ENCODE measurements at places on chromosomes 12 and 14.

DNA sequence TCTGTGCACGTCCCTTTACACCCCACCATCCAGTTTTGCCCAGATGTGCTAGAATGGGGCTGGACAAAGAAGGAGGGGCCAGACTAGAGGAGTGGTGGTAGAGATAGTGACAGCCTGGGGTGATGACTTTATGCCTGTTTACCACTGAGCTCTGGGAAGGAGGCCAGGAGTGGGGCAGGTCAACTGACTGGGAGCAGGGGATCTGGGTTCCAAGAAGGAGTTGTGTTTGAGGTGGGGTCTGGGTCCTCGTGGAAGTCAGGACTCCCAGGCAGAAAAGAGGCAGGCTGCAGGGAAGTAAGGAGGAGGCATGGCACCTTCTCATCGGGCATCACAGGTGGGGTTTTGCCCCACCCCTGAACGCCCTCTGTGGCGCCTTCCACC, 315 bp downstream of the LTB4R2 start:
- DNase-seq: no peak

- no peak for DNase-seq
Measured at GRCh38 chr12:57472391-57472790, 7.3 kb downstream of the ARHGAP9 start.

DNA sequence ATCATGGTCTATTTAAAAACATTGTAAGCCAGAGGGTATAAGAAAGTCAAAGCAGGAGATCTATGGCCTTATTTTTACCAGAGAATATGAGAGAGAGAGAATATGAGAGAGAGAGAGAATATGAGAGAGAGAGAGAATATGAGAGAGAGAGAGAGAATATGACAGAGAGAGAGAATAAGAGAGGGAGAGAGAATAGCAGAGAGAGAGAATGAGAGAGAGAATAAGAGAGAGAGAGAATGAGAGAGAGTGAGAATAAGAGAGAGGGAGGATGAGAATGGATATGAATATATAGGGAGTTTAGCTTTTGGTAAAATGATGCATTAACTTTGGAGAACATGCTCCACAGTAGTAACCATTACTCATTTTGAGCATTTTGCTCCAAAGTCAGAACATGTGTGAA, 48.0 kb upstream of the ALG10B start:
- DNase-seq: no peak

- no peak for DNase-seq
Measured at GRCh38 chr14:64198486-64198885, 95.7 kb downstream of the ESR2 start.

- no peak for DNase-seq
Measured at GRCh38 chr12:28026701-28027100, 54.2 kb upstream of the PTHLH start.

DNA sequence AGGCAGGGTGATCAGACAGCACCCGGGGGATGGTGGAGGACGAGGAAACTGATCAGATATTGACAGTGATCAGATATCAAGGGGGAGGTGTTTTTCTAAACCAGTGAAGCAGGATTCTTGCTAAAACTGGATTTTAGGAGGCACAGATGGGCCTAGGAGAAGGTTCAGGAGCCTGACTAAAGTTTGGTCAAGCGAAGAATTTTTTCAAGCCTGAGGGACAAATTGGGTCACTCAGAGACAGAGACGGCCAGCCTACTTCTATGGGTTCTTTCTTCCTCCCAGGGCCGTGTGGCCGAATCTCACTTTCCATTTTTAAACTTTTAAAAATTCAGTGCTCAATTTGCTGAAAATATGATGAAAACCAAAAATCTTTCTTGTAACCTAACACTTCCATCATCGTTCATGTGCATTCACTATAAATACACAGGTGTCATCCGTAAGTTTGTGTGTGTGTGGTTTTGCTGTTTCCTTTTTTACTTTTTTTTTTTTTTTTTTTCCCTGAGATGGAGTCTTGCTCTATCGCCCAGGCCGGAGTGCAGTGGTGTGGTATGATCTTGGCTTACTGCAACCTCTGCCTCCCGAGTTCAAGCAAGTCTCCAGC, 68.5 kb downstream of the RIN3 start:
- DNase-seq: no peak

- DNase-seq: no peak
Measured at GRCh38 chr12:74412606-74413230, 124.9 kb upstream of the ATXN7L3B start.

- no peak for DNase-seq
Measured at GRCh38 chr14:102941419-102942011, 19.1 kb downstream of the AMN start.

- DNase-seq: no peak
Measured at GRCh38 chr12:89273525-89273924, 78.8 kb downstream of the DUSP6 start.

DNA sequence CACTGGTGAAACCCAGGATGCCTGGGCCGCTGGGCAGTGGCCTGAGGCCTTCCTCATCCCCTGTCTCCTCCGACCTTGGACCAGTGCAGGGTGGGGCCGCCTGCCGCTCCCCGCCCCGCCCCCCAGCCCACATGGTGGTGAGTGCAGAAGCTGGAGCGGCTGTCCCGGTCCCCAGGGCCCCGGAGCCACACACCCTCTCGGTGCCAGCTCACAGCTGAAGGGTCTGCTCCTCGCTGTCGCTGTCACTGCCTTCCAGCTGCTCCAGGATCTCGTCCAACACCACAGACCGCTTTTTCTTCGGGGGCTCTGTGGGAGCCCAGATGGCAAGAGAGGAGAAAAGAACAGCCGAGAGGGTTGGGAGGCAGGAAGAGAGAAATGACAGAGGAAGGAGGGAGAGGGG, 143.1 kb downstream of the RBM19 start:
- DNase-seq: no peak

GRCh38 chr14:82710267-82710841, 1176.7 kb upstream of the SEL1L start:
- no peak for DNase-seq

DNA sequence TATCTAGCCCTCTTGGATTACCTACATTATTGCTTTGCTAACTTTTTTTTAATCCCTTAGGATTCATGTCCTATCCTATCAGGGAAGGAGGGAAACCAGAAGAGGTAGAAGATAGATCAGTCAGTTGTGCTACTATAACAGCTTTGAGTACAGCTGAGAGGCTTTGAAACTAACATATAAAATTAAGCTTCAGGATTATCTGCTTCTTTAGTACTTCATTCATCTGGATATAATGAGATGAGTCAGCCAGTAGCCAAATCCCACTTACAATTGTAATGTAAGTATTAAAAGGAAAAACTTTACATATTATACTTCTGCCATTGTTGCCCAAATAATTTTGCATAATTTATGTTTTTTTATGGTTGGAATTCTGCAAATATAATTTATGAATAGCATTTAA, 33.4 kb upstream of the ANO6 start:
- no peak for DNase-seq

DNA sequence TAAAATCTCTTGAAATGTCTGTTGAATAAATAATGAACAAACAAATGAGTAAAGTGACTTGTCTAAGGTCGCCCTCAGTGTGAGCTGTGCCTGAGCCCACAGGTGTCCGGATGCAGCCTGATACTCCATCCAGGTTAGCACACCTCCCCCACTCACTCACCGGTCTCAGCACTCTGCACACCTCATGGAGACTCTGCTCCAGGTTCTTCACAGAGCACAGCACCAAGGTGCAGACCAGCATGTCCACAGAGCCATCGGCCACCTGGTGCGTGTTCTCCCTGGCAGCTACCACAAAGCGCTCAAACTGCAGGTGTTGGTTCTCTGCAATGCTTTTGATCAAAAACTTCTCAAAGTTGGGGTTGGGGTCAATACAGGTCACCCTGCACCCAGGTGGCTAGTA, 4.1 kb upstream of the KRT7 start:
- no peak for DNase-seq

- DNase-seq: no peak
Measured at GRCh38 chr12:20439626-20440025, 71.3 kb downstream of the PDE3A start.

GRCh38 chr14:92670160-92670559, 78.3 kb downstream of the LGMN start:
- DNase-seq: no peak

DNA sequence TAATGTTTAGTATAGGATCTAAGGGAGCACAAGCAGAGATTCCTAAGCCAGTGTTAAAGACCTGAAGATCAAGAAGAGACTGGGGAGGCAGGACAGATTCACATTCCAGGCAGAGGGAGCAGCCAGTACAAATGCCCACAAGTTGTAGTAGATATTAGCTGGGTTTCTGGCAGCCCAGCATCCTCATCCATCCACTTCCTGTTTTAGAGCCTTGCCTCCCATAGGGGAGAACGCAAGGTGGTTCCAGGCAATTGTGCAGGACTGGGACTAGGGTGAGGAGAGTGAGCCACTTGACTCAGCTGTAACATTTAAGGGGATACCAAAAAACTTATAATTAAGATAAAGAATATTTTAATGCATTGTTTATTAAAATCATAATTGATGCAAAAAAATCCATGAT, 71.3 kb upstream of the PSMA6 start:
- no peak for DNase-seq

DNA sequence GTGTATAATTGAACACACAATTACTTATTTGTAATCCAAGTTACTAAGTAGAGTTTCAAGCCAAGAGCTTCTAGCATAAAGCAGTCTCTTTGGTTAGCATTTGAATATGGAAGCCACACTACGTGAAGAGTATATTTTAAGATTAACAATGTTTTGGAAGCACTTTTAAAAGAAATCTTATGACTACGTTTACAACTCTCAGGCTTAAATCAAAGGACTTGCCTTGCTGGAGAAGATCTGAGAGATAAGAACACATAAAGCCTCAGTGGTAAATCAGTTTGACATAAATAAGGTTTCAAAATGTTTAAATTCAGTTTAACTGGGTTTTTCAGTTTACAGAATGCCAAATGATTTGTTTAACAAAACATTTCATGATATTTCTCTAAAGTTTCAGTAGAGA, 161.9 kb upstream of the PDE3A start:
- DNase-seq: no peak

GRCh38 chr12:1093166-1093751, 102.2 kb downstream of the ERC1 start:
- no peak for DNase-seq

GRCh38 chr12:116977465-116978380, 67.0 kb downstream of the FBXW8 start:
- no peak for DNase-seq

- DNase-seq: no peak
Measured at GRCh38 chr12:107903341-107904061, 129.0 kb downstream of the ASCL4 start.

- DNase-seq: no peak
Measured at GRCh38 chr12:2054091-2055018, 1.6 kb downstream of the CACNA1C start.

GRCh38 chr12:110340706-110341105, 59.7 kb downstream of the ATP2A2 start:
- DNase-seq: no peak

- no peak for DNase-seq
Measured at GRCh38 chr12:64810831-64811230, 13.6 kb upstream of the TBC1D30 start.

GRCh38 chr14:32682214-32682613, 256.5 kb upstream of the NPAS3 start:
- no peak for DNase-seq

- no peak for DNase-seq
Measured at GRCh38 chr14:49923881-49924280, 31.0 kb downstream of the ARF6 start.

- no peak for DNase-seq
Measured at GRCh38 chr12:92596383-92596782, 106.4 kb upstream of the PLEKHG7 start.

- DNase-seq: no peak
Measured at GRCh38 chr14:81256289-81256960, 35.7 kb upstream of the GTF2A1 start.

DNA sequence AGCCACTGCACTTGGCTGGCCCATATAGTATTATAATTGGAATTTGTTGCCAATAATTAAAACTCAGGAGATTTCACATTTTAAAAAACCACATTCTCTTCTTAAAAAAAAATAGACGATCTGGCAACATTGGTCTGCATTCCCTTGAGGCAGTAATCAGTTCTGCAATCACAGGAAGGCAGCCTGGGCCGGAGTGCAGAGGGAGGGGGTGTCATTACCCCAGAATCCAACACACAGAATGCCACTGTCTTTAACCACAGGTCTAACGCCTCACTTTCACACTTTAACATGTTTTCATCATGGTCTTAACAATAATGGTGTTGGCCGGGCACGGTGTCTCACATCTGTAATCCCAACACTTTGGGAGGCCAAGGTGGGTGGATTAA, 100.1 kb downstream of the SCARB1 start:
- no peak for DNase-seq

DNA sequence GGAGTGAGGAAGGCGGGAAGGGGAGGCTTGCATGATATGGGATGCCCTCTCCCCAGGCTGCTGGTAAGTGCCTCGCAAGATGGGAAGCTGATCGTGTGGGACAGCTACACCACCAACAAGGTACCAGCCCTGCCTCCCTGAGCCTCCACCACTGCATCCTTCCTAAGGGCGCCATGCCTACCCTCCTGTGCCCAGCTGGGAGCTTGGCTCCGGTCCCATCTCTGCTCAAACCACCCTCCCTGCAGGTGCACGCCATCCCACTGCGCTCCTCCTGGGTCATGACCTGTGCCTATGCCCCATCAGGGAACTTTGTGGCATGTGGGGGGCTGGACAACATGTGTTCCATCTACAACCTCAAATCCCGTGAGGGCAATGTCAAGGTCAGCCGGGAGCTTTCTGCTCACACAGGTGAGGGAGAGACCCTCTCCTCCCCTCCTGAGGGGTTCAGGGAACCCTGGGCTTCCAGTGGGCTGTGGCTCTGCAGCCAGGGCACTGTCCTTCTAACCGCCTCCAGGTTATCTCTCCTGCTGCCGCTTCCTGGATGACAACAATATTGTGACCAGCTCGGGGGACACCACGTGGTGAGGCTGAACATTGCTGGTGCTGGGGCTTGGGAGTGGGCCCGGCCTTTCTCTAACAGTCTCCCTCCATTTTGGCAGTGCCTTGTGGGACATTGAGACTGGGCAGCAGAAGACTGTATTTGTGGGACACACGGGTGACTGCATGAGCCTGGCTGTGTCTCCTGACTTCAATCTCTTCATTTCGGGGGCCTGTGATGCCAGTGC, 2.6 kb downstream of the GNB3 start:
- no peak for DNase-seq
